ENCODE measurements at places on chromosomes 6 and 20. TPM values are rescaled to one million over a fixed set of nuclear protein-coding genes. Genes with fewer than 3 reads are reported as not detected.

TRAPPC3L gene
- total RNA-seq = not detected

OSTM1 gene
- 18.7 TPM for total RNA-seq

GTSF1L gene
- not detected for total RNA-seq

SMOC2 gene
- total RNA-seq = not detected

PTK6 gene
- total RNA-seq = 2.4 TPM

CFAP206 gene
- 0.69 TPM for total RNA-seq

CTCFL gene
- not detected for total RNA-seq

HCRTR2 gene
- not detected for total RNA-seq

ACSS1 gene
- total RNA-seq = 11.8 TPM

C6orf15 gene
- not detected for total RNA-seq

VIP gene
- total RNA-seq = not detected

SPEF1 gene
- total RNA-seq = 2.1 TPM

PERP gene
- total RNA-seq = 81.7 TPM

FAM209B gene
- total RNA-seq = not detected

Data from A549 treated with CpdA at 1 μM for 4 hours (cell line).